ENCODE measurements at places on chromosomes 6 and 20.
A peak's percentile ranks its signal among the peaks of the same experiment; 100 is the strongest.

DNA sequence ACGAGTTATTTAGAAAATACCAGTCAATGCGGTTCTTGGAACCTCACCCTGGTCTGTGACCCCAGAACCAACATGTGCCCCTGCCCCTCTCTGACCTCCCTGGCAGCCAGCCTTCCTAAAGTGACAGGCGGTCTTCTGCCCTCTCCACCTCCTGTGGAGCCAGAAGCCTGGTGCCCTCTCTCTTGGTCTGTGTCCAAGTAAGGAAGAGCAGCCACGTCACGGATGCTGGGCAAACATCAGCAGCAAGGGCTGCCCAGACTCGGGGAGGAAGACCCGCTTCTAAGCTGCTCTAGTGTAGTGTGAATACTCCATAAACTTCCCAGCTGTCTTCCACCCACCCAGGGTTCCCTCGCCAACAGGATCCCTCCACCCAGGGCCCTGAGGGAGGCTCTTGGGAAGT, 272.4 kb downstream of the BMP7 start:
- no peak for DNase-seq

DNA sequence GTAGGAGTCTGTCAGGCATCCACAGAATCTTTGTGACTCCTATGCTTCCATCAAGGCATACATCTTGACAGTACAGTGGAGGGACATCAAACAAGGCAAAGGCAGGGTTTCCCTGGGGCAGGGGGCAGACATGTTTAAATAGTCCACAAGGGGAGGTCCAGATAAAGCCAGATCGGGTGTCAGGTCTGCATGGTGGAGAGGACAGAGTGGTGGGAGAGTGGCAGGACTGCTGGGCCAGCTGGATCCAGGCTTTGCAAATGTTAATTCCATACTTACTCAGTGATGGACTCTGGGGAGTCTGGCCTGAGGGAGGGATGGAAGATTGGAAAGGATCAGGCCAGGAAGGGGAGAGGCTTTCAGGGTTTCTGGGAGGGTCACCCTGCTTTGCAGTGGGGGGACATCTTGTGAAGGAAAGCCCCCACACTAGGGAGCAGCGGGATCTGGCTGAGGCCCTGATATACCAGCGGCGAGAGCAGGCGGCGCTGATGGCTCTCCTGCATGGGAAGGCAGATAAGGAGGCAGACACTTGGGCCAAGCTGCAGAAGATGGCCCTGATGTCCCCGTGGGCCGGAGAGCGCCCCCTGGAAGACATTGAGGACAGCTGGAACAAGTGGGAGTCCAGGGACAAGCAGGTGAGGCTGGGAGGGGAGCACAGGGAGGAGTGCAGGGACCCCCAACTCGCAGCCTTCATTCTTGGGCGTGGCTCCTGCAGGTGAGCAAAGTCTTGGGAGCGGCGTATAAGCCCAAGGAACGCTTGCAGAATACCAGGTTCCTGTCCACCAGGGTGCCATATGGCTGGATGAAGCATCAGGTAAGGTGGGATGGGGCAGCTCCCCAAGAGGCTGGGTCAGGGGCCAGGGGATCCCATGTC, 44.6 kb downstream of the SUN5 start:
- DNase-seq: peak; percentile 4

DNA sequence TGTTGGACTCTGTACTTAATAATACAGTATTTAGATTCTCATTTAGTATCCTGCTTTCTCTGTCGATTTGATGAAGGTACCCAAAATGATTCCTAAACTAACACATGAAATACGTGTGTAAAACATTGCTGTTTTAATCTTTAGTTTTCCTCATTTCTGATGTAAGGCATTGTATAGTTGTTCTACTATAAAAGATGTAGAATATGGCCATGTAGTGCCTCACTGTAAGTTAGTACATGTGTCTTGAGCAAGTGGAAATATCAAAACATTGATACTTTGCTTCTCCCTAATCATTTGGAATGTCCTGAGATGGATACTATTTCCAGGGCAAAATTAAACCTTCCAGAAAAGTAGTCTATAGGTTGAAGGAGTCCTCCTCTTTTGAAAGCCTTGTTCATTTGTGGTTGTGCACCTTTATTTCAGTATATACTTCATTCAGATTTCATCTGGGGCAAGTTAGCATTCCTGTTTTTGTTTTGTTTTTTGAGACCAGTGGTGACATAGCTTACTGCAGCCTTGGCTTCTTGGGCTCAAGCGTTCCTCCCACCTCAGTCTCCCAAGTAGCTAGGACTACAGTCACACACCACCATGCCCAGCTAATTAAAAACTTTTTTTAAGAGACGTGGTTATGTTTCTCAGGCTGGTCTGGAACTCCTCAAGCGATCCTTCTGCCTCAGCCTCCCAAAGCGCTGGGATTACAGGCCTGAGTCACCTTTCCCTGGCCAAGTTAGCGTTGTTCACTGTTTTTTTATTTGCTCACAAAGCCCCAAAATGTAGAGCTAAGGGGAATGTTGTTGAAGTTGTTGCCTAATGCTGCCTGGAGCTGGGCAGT, 11.6 kb downstream of the SRSF3 start:
- DNase-seq: no peak

- no peak for DNase-seq
Observed at GRCh38 chr6:158016571-158017383, 35.1 kb downstream of the SYNJ2 start.

- no peak for DNase-seq
Observed at GRCh38 chr6:12467706-12468670, 177.8 kb downstream of the EDN1 start.

- DNase-seq: no peak
Observed at GRCh38 chr6:160198606-160199211, 59.9 kb downstream of the SLC22A2 start.

GRCh38 chr6:16783509-16783908, 22.2 kb upstream of the ATXN1 start:
- no peak for DNase-seq

DNA sequence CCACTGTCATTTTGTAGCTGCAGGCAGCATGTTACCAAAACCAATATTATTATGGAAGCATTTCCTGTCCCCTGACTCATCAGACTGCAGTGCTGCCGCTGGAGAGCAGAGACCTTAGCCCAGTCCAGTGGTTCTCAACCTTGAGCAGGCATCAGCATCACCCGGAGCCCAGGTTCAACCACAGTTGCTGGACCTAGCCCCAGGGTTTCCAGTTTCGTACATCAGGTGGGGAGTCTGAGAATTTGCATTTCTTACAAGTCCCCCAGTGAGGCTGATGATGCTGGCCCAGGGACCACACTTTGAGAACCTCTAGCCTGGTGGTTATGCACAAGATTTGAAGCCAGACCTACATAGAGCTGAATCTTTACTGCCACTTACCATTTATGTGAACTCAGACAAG, 47.3 kb downstream of the LY86 start:
- DNase-seq: no peak

- DNase-seq: no peak
Observed at GRCh38 chr6:39426073-39426456, 103.6 kb upstream of the KCNK16 start.

DNA sequence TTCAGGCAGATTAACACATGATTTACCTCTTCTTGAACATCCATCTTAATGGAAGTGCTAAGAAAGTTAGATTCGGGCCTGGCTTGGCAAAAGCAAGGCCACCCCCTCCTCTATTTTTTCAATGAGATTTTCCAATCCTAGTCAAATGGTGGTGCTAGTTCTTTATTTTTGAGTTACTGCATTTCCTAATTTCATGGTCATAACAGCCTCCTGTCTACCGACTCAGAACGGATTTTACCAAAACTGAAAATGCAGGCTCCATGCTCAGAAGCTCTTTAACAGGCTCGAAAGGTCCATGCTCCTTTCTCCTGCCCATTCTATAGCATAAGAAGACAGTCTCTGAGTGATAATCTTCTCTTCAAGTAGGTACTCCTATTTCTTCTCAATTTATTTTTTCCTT, 117.2 kb upstream of the ESR1 start:
- peak; percentile 58 for DNase-seq

DNA sequence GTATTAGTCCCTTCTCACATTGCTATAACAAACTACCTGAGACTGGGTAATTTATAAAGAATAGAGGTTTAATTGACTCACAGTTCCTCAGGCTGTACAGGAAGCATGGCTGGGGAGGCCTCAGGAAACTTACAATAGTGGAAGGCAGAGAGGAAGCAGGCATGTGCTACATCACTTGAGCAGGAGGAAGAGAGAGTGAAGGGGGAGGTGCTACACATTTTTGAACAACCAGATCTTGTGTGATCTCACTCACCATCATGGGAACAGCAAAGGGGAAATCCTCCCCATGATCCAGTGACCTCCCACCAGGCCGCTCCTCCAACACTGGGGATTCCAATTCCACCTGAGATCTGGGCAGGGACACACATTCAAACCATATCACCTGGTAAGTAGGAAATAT, 630.6 kb downstream of the QKI start:
- DNase-seq: no peak

DNA sequence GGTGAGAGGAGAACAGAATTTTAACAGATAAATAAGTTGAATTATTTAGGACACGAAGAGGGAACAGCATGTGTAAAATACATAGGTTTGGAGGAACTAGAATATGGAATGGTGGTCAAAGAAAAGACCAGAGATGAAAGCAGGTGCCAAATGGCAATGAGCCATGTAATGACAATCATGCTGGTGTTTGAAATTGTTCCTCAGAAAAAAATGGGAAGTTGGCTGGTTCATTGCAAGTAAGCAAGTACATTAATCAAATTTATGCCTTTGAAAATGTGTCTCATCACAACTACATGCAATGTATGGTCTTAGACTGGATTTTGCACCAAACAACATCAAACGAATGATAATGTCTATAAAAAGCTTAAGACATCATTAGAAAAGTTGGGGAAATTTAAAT, 83.3 kb downstream of the SPTLC3 start:
- no peak for DNase-seq

DNA sequence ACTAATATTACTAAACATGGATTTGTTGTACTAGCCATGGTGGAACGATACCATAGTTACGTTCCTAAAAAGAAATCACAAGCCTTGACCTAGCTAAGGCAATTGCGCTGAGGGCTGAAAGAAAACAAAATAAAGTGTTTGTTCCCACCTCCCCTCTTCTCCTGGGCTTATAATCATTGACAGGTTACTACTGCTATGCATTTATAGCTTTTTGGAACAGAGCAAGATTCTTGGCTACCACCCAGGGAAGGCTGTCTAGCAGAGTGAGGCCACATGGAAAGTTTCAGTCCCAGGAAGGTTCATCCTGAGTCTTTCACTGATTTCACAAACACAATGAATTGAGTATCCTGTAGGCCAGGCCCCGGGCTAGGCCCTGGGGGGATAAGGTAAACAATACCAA, 84.6 kb downstream of the TMEM170B start:
- no peak for DNase-seq

DNA sequence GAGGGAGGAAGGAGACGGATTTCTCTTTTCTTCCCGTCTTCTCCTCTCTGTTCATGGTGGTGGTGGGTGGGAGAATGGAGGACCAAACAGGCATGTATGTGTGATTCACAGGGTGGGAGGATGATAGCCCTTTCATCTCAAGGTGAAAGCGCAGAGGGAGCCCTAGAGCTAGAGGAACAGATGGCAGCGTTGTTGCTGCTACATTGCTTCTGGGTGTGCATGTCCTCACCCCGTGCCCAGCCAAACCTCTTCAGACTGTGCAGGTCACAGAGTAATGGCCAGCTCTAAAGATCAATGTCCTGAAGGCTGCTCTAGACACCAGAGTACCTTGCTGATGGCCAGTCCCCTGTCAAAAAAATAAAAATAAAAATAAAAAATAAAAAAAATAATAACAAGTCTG, 301.8 kb downstream of the TBC1D7 start:
- DNase-seq: no peak

- no peak for DNase-seq
Observed at GRCh38 chr6:15569035-15569995, 93.5 kb downstream of the DTNBP1 start.

DNA sequence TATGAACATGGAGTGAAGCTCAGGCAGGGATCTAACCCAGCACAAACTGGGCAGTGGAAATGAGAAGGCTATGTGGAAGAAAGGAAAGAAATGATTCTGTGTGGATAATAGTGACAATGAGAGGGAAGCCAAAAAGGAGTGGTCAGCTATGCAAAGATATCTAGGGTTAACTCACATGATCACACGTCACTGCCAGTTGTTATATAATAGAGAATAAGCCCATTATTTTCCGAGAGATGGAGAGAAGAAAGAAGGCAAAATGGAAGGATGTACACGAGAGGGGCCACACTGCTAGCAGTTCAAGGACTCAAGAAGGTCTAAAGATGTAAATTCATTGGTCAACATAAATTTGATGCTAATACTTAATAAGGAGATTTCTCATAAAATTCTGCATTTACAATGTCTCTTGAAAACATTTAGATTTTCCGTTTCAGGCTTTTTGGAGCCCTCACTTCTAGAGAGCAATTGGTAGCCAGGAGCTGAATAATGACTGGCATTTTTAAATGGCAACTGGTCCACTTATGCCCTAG, 18.8 kb upstream of the RCAN2 start:
- no peak for DNase-seq

GRCh38 chr20:888057-888456, 28.1 kb downstream of the ANGPT4 start:
- DNase-seq: no peak

GRCh38 chr6:157921685-157922367, 59.8 kb upstream of the SYNJ2 start:
- DNase-seq: no peak

- DNase-seq: no peak
Observed at GRCh38 chr6:40520678-40521077, 66.5 kb downstream of the LRFN2 start.

DNA sequence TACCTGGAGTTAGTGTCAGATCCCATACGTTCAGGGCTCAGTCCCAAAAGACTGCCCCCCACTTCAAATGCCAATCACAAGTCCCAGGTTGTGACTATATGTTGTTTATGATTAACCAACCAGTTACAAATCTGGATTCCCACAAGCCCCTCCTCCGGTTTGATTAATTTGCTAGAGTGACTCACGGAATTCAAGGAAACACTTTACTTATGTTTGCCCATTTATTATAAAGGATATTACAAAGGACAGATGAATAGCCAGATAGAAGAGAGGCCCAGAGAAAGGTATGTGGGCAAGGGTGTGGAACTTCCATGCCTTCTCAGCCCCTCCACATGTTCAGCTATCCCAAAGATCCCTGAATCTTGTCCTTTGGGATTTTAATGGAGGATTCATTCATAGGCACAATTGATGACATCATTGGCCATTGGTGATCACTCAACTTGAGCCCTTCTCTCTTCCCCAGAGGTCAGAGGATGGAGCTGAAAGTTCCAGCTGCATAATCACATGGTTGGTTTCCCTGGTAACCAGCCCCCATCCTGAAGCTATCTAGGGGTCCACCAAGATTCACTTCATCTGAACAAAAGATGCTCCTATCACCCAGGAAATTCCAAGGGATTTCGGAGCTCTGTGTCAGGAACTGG, 2.0 kb downstream of the ECT2L start:
- no peak for DNase-seq

All from GM13977 (cell line).